ENCODE measurements at places on chromosomes 11 and 22. TPM values are rescaled to one million over a fixed set of nuclear protein-coding genes. Genes with fewer than 3 reads are reported as not detected.

GRCh38 chr11:97078443-97078842 is 688.6 kb downstream of the JRKL start:
- DNase-seq, result no peak

DNA sequence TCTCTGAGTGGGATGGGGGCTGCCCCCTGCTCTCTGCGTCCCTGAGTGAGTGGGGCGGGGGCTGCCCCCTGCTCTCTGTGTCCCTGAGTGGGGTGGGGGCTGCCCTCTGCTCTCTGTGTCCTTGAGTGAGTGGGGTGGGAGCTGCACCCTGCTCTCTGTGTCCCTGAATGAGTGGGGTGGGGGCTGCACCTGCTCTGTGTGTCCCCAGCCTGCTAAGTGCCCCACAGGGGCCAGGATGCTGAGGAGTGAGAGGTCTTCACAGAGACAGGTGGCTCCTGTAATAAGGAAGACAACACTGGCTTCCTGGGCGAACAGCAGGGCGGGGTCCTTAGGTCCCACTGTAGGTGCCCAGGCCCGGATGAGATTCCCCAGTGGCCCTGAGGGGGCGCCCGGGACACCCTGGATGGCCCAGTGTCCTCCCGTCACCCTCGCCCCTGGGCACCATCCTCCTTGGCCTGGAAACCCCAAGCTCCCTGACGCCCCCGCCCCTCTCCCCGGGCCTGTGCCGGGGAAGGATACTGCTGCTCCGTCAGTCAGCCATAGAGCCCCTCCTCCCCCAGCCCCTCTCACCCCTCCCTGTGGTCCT is 3.8 kb upstream of the CCDC188 start:
- DNase-seq, result peak; percentile 16

DNA sequence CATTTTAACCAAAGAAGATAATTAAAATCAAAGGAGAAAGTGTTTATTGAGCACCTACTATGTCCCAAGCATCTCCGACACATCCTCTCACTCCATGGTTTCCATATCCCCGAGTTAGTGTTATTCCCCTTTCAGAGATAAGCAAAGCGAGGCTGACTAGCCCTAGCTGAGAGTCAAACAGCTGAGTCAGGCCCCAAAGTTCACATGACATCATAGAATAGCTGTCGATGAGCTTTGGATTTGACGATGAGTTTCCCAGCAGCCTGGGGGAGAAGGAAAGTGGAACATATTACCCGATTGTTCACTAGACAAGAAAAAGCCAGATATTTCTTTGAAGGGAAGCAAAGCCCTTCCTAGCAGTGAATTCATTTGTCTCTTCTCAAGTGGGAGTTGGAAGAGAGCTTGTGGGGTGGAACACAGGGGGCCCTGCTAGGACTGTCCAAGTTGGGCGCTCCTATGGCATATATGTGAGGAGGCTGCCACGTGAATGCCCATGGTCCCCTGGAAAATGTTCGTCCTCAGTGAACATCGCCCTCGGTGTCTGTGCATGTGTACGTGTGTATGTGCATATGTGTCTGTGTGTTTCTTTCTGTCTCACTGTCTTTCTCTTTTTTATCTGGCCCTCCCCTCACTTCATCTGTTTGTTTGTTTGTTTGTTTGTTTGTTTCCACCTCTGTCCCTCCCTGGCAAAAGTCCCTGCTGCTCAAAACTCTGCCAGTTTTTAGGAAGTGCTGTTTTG is 493 bp upstream of the CYTH4 start:
- DNase-seq, result no peak

DNA sequence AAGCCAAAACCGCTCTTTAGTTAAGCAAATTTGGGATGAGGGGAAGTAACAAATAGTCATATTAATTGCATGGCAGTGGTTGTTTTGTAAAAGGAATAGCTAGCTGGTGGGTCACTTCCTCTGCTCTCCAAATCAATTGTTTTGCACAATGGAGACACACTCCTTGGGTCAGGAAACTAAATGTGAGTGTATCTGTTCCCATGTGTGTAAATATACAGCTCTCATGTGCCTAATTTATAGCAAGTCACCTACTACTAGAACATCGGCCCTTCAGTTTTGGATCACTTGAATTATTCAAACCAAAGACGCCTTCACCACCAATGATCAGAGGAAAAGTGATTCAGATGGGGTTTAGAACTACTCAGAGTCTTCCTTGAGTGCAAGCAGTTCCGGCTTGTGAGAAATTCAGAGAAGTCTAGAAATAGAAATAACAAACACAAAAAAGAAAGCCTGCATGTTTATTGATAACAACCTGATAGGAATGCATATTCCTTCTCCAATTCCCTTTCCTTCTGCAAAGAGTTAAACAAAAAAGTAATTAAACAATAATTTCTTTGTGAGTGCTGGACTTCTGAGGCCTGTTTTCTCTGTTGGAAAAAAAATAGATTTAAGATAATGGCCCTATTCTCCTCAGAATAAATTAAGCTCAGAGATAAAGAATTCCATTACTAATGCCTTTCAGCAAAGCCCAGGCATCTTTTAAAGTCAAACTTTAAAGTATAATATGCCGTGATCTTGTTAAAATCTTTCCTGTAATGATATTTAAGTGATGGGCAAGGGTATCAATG is 100.4 kb downstream of the KIRREL3 start:
- no peak for DNase-seq

- no peak for DNase-seq
Measured at GRCh38 chr22:49116486-49117120, 711.1 kb downstream of the BRD1 start.

POU2AF3 gene
- polyA plus RNA-seq, result 0.63 TPM

GRCh38 chr11:96863520-96863919 is 473.7 kb downstream of the JRKL start:
- DNase-seq, result no peak
